Midbrain (tissue), 1 donor: ENCODE measurements at places on chromosomes 4 and X.

DNA sequence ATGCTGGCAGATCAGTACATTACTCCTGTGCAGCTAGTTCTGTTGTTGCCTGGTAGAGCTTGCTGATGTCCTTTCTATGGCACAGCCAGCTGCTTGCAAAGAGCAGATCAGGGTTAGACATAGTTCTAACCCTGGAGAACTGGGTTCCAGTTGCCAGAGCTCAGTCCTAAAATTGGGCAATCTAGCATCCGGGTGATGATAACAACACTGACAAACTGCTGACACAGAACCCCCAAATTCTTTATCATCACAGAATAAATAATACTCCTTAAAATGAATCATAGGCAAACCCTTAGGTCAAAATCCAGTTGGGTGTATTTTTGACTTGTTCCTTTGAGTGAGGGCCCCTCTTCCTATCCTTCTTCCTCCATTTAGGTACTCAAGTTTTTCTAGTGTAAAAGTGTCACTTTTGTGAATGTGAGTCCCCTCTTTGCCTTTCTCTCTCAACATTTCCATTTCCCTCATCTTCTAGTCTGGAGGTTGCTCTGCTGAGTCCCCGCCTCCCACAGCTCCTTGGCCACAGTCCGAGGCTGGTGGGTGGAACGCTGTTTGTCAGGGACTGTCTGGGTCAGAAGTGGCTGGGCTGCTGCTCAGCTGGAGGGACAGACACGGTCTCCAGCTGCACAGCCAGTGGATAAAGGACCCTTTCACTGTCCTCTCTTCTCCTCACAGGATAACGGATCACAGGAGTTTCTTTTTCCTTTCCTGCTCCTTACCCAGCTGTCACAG, 93.6 kb upstream of the RASGEF1B start:
- peak; percentile 85 for DNase-seq

DNA sequence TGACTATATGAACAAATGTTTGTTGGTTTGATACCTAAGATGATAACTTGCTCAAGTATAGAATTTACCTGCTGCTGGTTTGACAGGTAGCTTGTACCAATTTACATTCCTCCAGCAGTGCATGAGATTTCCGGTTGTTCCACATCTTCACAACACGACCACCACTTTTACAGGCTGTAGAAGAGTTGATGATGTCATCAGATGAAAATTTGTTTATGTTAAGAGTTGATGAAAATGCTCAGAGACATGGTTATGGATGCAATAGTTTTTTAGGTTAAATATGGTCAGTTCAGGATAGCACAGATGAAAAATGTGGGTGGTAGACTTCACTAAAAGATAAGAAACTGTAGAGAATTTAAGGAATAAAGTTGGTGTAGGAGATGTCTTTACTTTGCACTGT, 468.3 kb downstream of the PCDH18 start:
- no peak for DNase-seq

DNA sequence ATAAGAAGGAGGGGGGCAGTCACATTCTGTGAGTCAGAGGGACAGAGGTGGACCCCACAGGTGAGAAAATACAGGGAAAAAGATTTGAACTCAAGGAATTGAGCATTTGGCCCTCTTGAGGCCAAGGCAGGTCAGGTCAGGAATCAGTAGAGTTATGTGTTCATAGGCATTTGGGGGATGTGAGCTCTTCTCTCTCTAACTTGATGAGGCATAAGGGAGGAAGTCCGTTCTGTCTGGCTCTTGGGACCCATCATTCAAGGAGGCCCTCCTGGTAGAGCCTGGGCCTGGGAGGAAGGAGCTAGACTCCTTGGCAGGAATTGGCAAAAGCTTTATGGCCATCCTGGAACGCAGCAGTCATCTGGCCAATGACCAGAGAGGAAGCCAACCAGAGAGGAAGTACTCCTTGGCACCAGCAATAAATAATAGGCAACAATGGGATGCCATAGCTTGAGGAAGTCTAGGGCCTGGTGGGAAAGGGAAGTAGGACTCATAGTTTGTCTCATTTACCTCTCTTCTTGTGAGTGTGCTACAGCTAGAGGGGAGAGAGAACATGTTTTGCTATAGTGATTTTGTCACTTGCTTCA, 53.0 kb downstream of the MSN start:
- DNase-seq, result no peak

GRCh38 chrX:30620980-30621618, 32.1 kb upstream of the GK start:
- no peak for DNase-seq

DNA sequence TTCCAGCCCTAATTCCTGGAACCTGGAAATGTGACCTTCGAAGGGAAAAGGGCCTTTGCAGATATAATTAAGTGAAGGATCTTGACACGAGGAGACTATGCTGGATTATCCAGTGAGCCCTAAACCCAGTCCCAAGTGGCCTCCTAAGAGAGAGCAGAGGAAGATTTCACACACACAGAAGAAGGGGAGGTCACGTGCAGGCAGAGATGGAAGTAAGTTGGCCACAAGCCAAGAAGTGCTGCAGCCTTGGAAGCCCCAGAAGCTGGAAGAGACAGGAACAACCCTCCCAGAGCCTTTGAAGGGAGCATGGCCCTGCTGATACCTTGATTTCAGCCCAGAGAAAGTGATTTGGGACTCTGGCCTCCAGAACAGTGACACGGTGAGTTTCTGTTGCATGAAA, 51.9 kb downstream of the EVC2 start:
- no peak for DNase-seq

- DNase-seq, result no peak
Measured at GRCh38 chr4:182189103-182189878, 53.9 kb upstream of the TENM3 start.

- DNase-seq, result no peak
Measured at GRCh38 chrX:118883994-118884393, 60.4 kb downstream of the ZCCHC12 start.

- no peak for DNase-seq
Measured at GRCh38 chr4:995311-996026, 2.3 kb upstream of the SLC26A1 start.

- no peak for DNase-seq
Measured at GRCh38 chr4:169159624-169160171, 111.1 kb downstream of the SH3RF1 start.

GRCh38 chr4:92047209-92047875, 256.4 kb upstream of the GRID2 start:
- no peak for DNase-seq

DNA sequence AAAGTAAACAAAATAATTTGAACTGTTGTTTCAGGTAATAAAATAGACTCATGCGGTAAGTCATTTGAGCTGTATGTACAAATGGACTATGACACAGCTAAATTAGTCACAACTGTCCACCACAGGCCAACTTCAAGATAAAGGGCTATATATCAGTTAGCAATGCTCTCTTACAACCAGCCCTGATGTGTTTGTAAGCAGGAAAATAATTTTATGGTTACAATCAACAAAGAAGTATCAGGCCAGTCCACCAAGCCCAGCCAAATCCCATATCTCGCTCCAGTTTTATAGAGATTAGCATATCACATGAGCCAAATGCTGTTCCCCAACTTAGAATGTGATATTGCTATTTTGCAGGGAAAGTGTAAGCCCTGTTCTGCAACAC, 511 bp upstream of the DUSP21 start:
- no peak for DNase-seq

DNA sequence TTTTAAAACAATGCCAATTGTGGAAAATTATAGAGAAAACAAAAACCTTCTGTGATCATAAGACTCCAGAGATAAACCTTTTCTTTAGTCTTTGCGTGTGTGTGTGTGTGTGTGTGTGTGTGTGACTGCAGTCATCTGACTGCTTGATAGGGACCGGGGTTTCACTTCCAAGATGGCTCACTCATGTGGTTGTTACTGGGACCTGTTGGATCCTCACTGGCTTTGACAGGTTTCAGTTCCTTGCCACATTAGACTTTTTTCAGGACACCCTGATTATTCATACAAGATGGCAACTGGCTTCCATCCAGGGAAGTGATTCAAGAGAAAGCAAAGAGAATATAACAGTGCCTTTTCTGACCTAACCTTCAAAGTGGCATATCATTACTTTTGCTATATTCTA, 21.9 kb upstream of the MAD2L1 start:
- DNase-seq, result no peak

DNA sequence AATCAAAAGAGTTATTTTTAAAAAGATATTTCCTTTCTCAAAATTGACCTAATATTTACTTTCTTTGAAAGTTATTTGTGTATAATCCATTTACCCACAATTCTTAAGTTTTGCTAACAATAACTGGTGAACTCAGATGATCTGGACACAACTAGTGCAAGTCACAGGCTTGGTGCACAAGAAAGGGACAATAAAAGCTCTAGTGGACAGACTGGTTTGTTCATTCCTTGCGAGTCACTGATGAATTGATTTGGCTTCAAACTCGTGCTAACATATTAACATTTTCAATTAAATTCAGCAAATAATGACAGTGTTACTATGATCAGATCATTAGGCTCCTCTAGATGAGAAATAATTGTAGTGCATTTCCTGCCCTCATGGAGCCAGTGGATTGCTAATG, 169.2 kb downstream of the BMPR1B start:
- no peak for DNase-seq

GRCh38 chr4:51836549-51836948, 6.4 kb upstream of the DCUN1D4 start:
- DNase-seq, result no peak

DNA sequence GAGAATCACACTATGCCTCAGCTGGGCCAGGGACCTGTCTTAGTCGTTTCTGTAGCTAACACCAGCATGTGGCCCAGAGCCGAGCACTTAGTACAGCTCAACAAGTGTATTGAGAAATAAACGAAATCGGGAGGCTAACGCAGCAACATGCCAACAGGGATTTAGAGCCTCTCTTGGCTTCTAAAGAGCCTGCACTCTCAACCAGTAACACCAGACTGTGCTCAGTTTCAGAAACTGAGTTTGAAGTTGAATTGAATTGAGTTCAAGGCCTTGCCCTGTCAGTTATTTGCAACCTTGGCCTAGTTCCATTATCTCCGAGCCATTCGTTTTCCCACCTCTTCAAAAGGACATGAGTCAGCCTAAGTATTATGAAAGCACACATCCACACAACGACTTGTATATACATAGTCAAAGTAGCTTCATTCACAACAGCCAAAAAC, 71.3 kb upstream of the LDB2 start:
- no peak for DNase-seq

- DNase-seq, result no peak
Measured at GRCh38 chrX:138128027-138128671, 562.2 kb downstream of the ZIC3 start.

GRCh38 chr4:40737879-40738278, 11.9 kb upstream of the NSUN7 start:
- no peak for DNase-seq

GRCh38 chr4:12612876-12613275, 871.3 kb downstream of the RAB28 start:
- no peak for DNase-seq

DNA sequence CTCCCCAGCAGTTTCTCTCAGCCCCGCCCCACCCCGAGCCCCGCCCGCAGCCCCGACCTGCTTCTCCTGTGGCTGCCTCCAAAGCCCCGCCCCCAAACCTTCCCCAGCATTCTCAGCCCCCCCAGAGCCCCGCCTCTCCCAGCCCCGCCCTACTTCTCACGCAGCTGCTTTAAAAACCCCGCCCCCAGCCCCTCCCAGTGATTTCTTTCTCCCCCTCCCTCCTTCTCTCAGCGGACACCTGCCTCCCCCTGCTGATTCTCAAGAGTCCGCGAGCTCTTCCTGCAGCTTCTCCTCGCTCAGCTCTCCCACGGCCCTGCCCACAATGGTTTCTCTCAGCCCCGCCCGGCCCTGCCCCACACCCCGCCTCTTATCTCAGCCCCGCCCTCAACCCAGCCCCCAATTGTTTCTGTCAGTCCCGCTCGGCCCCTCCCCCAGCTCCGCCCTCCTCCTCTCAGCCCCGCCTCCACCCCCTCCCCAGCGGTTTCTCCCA, 636 bp upstream of the EOLA1 start:
- peak; percentile 84 for DNase-seq

DNA sequence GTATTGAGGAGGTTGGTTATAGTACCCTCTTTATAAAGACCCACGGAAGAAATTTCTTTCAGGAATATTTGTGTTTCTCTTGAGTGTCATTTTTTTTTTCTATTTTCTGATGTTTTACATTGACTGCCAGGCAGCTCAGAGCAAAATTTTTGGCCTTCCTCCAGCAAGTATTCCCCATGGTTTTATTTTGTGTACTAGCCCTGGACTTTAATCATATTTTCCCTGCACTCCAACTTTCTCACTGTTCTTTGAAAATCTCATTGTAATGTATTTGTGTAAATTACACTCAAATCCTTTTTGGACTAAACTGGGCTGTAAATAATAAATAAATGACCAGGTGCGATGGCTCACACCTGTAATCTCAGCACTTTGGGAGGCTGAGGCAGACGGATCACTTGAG, 45.6 kb upstream of the USP46 start:
- DNase-seq, result no peak

DNA sequence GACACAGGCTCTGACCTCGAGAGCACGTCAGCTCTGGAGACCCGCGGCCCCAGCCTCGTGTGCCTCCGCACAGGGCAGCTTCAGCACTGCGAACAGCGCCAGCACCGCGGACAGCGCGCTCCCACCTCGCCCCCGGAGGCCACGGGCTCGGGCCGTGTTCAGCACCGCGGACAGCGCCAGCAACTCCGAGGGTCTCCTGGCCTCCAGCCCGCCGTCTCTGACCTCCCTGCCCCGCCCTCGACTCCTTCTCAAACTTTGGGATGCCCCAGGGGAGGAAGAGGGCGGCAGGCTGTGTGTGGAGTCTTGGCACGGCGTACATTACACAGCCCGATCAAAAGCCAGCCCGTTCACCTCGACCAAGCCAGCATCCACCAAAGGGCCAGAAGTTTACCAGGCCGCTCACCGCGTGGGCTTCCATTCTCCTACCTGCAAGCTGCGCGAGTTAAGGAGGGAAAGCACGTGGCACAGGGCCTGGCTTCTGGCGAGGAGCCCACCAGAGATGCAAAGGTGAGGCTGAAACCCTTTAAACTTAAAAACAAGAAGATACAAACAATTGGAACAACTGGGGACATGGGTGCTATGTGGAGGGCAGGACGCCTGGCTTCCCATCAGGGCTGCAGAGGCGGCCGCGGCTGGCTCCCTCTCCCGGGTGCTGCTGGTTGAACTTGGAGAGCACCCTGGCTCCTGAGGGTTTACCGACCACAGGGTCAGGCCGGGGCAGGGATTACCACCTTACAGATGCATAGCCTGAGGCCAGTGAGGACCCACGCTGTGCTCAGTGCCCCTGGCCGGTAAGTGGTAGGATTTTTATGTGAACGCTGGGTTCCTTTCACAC, 4.5 kb upstream of the NKX1-1 start:
- no peak for DNase-seq

GRCh38 chr4:38231626-38232025, 271.4 kb downstream of the PTTG2 start:
- no peak for DNase-seq

- DNase-seq, result no peak
Measured at GRCh38 chr4:99202536-99202935, 16.5 kb downstream of the ADH6 start.

- no peak for DNase-seq
Measured at GRCh38 chrX:42176789-42177188, 253.4 kb upstream of the CASK start.

- no peak for DNase-seq
Measured at GRCh38 chrX:155071694-155072280, 479 bp downstream of the BRCC3 start.
